NCI-H460 (cell line): ENCODE measurements at places on chromosomes 1 and 21.

GRCh38 chr21:44884097-44884496, 10.6 kb upstream of the PTTG1IP start:
- no peak for DNase-seq

DNA sequence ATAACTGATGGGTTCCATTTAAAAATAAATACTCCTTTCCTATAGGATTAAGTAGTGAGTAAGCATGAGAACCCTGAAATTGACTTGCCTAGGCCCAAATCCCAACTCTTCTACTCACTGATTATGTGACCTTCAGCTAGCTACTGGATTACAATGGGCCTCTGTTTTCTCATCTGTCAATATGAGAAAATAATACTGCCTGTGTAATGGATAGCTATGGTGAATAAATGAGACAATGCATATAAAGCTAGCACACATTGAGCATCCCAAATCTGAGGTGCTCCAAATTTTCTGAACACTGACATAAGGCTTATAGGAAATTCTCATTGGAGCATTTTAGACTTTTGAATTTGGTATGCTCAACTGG, 5.3 kb upstream of the LRRC8C start:
- no peak for DNase-seq

DNA sequence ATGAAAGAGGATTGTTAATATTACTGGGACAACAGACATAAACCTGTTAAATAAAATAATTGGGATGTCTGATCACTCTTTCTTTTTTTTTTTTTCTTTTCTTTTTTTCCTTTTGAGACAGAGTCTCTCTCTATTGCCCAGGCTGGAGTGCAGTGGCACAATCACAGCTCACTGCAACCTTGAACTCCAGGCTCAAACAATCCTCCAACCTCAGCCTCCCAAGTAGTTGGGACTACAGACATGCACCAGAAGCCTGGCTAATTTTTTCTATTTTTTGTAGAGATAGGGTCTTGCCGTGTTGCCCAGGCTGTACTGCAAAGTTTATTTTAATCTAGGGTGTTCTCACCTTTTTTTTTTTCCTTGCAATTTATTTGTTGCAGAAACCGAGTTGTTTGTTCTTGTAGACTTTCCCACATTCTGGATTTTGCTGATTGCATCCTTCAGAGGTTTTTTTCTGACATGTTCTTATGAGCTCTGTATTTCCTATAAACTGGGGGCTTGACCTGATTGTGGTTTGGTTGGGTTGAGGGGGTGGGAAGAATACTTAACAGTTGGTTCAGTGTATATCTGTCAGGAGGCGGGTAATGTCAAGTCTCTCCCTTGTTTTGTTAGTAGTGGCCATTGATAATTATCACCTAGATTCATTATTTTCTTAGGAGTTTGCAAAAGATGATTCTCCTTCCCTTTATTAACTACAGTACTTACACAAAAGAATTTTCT, 125.2 kb downstream of the MAST2 start:
- DNase-seq, result no peak

DNA sequence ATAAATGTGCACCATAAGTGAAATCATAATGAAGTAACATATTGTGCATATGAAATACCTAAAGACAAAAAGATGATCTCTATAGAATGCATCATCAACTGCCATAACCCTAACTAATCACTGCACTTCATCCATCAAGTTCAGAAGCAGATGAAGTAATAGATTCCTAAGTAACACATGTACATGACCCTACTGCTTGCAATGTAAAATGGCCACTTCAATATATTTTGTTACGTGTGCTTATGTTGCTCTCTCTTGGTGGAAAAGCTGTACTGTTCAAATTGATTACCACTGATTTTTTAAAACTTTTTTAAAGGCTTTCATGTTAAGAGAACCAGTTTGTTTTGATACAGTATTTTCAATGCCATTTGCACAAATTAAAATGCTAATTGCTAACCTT, 141.8 kb downstream of the TTLL7 start:
- DNase-seq, result peak; percentile 7

DNA sequence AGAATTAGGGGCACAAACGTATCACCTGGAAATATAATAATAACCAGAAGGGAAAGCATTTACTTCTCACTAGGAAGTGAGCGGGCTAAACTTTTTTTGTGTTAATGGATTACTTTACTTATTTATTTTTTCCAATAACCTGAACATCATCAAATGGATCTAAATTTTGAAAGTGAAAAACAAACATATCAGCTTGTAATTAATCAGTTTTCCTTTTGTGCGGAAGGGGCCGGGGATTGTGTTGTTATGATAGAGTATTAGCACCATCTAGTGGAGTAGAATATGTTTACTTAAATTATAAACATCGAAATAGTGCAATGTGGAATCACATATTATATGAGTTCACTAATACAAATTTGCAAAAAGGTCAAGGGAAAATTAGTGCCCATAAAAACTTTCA, 9.0 kb downstream of the CFH start:
- DNase-seq, result peak; percentile 44

DNA sequence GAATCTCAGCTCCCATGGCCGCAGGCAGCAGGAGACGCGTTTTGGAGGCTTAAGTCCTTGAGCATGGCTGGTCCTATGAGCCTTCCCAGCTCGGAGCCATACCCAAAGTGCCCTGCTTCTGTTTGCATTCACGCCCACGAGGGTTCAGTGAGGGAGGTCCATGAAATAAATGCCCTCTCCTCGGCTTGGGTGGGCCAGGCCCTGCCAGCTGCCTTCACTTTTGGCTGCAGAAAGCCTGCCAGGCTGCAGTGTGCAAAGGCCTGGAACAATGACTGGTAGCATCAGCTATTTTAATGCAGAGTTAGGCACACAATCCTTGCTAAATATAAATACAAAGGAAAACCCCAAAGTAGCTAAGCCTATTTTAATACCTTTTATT, 49.4 kb downstream of the H3-3A start:
- DNase-seq, result no peak
